ENCODE measurements at places on chromosomes 4 and X. TPM values are rescaled to one million over a fixed set of nuclear protein-coding genes. Genes with fewer than 3 reads are reported as not detected.

The ETDB gene
- not detected for total RNA-seq

The SPANXB1 gene
- total RNA-seq, result not detected

The HPSE gene
- 16.1 TPM for total RNA-seq

The ABCG2 gene
- 1.6 TPM for total RNA-seq

The MAGEA12 gene
- not detected for total RNA-seq

The RBPJ gene
- 88.7 TPM for total RNA-seq

The PIR gene
- 23.5 TPM for total RNA-seq

The TBC1D19 gene
- 16.1 TPM for total RNA-seq

The JCHAIN gene
- 641 TPM for total RNA-seq

The HS3ST1 gene
- total RNA-seq, result 3.4 TPM

The FAM13A gene
- total RNA-seq, result 13.5 TPM

The MAGEA9B gene
- total RNA-seq, result not detected

The MAPK10 gene
- 7.3 TPM for total RNA-seq

The PUDP gene
- total RNA-seq, result 27.2 TPM

The VCX3A gene
- not detected for total RNA-seq

Data from spleen (tissue), 13 donors.